Fibroblast of skin of back (primary cell): ENCODE measurements at places on chromosomes 16 and 17.

DNA sequence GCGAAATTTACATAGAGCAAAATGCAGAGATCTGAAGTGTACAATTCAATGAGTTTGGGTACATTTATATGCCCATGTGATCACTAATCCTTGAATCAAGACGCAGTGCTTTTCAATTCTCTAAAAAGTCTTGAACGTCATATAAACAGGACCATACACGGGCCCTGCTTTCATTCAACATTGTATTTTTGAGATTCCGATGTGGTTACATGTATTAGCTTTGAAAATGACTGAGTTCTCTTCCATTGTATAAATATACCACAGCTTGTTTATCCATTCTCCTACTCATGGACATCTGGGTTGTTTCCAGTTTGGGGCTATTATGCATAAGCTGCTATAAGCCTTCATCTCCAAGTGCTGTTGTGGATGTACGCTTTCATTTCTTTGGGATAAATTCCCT lies 45.5 kb downstream of the ZCCHC14 start:
- DNase-seq = peak; percentile 72

GRCh38 chr17:76513306-76513692 lies 12.1 kb upstream of the RHBDF2 start:
- no peak for DNase-seq

DNA sequence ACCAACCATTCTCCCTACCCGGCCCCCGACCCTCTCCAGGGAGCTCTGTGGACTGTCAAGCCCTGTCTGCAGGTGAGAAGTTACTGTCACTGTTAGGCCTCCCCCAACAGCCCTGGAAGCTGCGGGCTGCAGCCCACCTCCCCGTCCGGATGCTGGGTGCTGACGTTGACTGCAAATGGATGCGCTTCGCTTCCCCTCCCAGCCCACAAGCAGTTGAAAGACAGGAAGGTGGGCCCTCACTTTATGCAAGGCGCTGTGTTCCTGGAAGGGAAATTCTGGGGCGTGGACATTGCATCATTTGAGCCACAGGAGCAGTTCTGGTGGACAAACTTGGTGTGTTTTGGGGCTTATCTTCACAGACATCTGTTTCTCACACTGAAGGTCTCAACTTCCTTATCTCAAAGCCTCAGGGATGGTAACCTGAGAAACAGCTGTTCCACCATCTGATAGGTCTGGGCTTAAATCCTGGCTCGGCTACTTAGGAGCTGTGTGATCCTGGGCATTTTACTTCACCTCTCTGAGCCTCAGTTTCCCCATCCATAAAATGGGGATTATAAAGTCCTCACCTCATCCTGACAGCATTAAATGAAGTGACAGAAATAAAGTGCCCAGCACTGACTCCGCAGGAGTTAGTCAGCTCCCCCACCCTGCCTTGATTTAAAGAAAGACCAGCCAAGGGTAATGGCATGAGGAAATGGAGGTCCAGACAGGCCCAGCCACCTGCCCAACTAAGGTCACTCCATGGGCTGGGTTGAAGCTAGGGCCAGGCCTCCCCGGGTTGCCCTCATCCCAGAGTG lies 4.6 kb upstream of the DRC7 start:
- no peak for DNase-seq

GRCh38 chr17:81401723-81402529 lies 6.7 kb downstream of the BAHCC1 start:
- DNase-seq = peak; percentile 76

GRCh38 chr16:23563186-23563585 lies 5.7 kb downstream of the UBFD1 start:
- DNase-seq = no peak

DNA sequence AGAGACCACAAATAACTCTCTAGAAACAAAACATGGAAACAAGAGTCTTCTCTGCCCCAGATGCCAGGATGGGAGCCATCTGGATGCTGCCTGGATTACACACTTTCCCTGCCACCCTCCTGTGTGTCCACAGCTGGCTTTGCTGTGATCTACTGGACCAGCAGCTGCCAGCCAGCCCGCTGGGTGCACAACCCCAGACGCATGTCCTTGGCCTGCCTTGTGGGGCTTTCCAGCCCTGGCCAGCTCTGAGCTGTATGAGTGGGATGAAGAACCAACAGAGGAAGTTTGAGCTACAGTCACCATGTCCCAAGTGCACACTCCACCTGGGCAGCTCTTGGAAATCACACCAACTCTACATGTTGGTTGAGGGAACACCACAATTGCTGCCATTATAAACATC lies 57.0 kb upstream of the TNRC6C start:
- no peak for DNase-seq

- DNase-seq = no peak
Observed at GRCh38 chr17:1029196-1029921, 32.4 kb downstream of the TIMM22 start.

- DNase-seq = peak; percentile 62
Observed at GRCh38 chr16:54503011-54503855, 216.6 kb upstream of the IRX3 start.

DNA sequence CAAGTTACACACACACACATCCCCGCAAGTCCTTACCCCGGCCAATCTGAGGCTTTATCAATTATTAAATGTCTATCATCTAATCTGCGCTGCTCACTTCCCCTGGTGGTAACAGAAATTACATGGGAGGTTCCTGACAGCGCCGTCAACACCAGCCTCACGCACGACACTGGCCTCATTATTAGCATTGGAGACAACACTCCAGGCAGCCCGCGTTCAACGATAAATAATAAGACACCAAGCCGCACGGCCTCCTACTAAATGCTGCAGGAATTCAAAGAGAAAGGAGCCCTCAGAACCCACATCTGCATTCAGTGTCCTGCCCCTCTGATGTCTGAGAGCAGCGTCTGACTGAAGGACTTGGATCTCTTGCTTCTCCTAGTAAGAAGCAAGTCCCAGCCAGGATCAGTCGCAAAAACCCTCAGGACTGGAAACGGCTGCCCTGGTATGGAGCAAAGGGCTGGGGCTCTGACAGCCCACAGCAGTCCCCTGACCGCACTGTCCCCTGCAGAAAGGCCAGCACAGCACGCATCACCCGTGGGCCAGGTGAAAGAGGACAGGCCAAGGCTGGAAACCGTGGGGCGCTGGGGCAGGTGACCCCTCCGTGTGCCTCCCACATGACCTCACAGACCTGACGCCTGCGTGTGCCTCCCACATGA lies 7.6 kb upstream of the RPH3AL start:
- no peak for DNase-seq

DNA sequence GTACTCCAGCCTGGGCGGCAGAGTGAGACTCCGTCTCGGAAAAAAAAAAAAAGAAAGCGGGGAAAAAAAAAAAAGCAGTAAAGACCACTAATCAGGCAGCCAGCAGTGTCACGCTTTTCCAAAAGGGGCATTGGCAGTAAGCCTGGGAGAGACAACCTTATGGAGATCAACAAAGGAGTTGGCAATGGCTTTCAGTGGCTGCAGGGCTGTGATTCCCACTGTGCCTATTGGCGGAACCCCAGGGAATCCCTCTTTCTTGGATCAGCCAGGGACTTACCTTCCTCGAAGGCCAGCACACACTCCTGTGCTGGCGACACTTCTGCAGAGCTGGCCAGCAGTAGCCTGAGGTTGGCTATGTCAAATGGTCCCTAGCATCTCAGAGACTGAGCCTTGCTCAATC lies 43.2 kb upstream of the ZFHX3 start:
- no peak for DNase-seq

GRCh38 chr17:55285340-55286301 lies 20.9 kb downstream of the HLF start:
- peak; percentile 39 for DNase-seq

GRCh38 chr16:82899731-82900450 lies 273.1 kb downstream of the CDH13 start:
- DNase-seq = no peak

DNA sequence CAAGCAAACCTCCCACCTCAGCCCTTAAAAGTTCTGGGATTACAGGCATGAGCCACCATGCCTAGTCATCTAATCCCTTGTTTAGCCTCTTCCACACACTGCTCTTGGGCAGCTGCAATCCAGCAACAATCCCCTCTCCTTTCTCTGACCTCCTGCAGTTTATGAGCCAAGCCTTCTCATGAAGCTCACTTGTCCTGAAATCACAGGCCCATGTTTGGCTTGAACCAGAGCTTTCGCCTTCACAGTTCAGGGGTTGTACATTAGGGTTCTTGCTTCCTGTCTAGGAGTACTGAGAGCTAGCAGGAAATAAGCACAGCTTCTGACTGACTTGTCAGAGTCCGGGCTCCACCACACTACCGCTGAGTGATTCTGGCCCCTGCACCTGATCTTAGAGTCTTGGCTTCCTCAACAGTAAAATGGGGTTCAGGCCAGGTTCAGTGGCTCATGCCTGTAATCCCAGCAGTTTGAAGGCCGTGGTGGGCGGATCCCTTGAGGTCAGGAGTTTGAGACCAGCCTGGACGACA lies 16.3 kb downstream of the ERAL1 start:
- no peak for DNase-seq

DNA sequence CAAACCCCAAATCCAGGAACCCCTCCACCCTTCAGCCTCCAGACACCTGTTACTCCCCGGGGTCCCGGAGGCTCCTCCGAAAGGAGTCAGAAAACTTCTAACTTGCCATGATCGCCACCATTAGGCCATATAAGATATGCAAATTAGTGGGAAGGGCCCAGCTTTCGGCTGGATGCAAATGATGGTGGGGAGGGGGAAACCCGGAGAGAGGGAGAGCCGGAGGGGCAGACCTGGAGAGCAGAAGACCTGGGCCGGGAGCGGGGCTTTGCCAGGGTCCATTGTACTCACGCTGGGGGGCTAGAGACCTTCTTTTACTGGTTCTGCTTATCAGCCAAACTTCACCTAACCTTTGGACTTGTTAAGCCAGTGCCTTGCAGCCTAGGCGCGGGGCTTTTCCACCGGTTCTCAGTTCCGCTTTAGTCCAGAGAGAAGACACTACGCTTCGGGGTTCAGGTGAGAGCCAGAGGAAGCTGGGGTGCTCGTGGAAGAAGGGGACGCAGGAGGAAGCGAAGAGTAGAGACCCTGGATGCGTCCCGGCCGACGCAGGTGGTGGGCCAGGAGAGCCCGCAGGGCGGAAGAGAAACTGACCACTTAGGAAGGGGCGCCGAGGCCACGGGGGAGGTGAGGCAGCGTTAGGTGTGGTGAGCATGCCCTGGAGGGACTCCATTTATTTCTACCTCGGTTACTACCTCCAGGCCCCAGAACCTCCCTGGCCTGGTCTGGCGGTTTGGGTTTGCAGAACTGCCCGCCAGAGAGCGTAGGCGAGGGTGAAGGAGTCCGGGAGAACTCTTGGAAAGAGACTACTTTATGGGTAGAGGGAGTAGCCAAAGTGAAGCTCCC lies at the start of gene HNF1B:
Gene HNF1B (minus strand): TSS at position 99 of the 840 bp plus-strand sequence. CDS start 175 bp downstream, outside the sequence.
- DNase-seq = no peak

DNA sequence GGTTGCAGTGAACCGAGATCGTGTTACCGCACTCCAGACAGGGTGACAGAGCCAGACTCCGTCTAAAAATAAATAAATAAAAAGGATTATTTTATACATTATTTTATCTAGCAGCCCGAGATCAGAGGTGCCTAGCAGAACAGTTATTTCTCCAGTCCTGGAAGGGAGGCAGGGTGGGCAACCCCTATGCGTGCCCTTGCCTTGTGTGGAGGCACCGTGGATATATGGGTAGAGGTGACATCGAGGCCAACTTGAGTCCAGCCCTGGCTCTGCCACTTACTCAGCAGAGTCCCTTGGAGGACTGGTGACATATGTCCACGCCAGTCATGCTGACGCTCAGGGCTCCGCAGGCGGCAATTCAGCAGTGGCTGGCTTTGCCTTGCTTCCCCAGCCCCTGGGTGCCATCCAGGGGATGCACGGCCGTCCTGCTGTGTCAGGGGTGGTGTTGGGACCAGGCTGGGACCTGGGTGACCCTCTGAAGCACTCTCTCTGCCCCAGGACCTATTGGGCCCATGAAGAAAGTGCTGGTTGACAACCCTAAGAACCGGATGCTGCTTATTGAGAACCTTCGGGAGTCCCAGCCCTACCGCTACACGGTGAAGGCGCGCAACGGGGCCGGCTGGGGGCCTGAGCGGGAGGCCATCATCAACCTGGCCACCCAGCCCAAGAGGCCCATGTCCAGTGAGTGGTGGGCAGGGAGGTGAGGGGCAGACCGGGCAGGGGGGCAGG lies 13.2 kb downstream of the GALK1 start:
- DNase-seq = no peak

DNA sequence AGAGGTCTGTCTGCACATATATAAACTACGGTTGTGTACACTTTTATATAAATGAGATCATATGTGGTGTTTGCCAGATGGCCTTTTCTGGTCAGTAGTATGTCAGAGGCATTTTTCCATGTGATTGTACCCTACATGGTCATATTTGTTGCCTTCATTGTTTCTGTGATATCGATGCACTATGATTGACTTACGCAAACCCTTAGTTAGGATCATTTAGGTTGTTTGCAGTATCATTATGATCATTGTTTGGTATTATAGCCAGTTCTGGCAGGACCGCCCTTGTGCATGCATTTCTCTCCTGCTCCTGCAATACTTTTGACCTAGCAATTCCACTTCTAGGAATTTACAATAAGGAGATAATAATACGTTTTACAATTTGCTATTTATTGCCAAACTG lies 169.1 kb downstream of the MSI2 start:
- no peak for DNase-seq

GRCh38 chr17:75720656-75721462 lies at the start of gene ITGB4:
Gene ITGB4 (plus strand): TSS chr17:75721459. CDS start chr17:75724704, 3,245 bp downstream.
- no peak for DNase-seq

DNA sequence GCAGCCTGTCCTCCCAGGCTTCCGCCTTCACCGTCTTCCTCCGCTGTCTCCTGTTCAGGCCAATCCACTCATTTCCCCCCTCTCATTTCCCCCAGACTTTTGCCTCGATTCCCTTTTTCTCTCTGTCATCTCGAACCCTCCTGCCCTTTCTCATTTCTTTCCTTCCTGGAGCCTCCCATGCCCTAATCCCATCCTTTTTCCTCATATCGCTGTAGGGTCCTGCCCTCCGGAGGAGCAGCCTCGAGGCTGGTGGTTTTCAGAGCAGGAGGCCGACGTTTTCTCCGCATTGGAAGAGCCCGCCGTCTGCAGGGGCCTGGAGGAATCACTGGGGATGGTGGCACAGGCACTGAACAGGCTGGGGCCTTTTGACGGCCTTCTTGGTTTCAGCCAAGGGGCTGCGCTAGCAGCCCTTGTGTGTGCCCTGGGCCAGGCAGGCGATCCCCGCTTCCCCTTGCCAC lies 597 bp downstream of the OVCA2 start:
- peak; percentile 54 for DNase-seq

- no peak for DNase-seq
Observed at GRCh38 chr16:85463672-85464382, 149.3 kb upstream of the GSE1 start.

- DNase-seq = no peak
Observed at GRCh38 chr17:7327056-7327455, 2.1 kb downstream of the NEURL4 start.
